ENCODE measurements at places on chromosomes 6 and 20.
A peak's percentile ranks its signal among the peaks of the same experiment; 100 is the strongest.

GRCh38 chr6:156150391-156150790, 626.8 kb upstream of the ARID1B start:
- DNase-seq = no peak

DNA sequence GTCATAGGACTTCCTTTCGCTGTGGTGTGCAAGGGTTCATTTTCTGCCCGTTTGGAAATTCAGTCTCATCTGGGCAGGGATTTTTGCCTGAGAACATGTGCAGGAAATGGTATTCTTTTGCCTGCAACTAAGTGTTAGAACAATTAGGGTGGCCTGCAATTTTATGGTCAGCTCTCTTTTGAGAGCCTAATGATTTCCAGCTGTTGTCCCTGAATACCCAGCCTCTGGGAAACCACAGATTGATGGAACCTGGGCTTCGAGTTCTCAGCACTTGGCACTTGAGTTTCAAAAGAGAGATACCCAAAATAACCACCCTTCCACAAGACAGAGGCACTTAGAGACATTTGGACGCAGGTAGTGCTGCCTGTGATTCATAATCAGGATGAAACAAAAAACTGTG, 217.2 kb upstream of the FOXA2 start:
- DNase-seq = no peak

DNA sequence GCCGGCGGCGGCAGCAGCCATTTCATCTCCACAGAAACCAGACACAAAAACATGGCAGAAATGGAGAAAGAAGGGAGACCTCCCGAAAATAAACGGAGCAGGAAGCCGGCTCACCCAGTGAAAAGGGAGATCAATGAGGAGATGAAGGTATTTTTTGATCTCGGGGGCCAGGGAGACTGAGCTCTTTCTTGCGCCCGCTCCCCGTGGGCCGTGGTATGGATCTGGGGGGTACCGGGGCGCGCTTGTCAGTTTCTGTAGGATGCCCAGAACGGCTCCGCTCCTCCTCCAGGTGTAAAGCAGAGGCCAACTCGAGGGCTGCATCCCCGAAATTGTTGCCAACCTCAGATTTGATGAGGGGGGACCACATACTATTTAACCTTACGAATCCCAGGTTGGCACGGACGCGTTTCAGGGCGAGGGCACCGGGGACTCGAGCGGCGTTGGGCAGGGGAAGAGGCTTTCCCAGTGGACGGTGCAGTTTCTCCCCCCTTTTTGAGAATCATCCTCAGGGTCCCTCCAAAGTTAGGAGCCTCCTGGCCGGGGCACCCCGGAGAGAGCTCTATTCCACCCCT, 735 bp downstream of the SOBP start:
- DNase-seq = no peak

GRCh38 chr6:15449011-15449410, 203.1 kb downstream of the JARID2 start:
- DNase-seq = no peak

GRCh38 chr20:51889466-51889865, 87.1 kb upstream of the SALL4 start:
- no peak for DNase-seq

DNA sequence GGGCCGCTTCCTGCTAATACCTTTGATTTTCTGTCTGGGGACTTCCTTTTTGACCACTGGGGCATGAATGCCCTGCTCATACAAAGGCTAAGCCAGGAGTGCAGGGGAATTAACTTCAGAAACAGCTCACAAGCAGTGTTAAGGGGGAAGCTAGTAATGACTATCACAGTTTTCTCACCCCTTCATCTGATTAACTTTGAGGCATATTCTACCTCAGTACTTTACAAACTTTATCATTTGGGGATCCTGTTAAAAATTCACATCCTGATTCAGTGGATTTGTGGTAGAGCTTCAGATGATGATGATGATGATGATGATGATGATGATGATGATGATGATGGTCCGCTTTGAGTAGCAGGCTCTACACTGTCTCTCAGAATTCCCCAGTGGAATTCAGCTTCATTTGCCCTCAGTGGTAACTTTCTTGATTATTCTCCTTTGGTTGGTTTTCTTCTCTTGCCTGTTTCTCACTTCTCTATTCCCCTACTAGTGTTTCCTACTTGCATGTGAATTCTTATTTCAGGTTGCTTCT, 78.4 kb upstream of the TMEM170B start:
- no peak for DNase-seq

- no peak for DNase-seq
Observed at GRCh38 chr20:50589548-50590347, 79.6 kb downstream of the PTPN1 start.

- no peak for DNase-seq
Observed at GRCh38 chr6:147973806-147974205, 368.8 kb upstream of the SASH1 start.

DNA sequence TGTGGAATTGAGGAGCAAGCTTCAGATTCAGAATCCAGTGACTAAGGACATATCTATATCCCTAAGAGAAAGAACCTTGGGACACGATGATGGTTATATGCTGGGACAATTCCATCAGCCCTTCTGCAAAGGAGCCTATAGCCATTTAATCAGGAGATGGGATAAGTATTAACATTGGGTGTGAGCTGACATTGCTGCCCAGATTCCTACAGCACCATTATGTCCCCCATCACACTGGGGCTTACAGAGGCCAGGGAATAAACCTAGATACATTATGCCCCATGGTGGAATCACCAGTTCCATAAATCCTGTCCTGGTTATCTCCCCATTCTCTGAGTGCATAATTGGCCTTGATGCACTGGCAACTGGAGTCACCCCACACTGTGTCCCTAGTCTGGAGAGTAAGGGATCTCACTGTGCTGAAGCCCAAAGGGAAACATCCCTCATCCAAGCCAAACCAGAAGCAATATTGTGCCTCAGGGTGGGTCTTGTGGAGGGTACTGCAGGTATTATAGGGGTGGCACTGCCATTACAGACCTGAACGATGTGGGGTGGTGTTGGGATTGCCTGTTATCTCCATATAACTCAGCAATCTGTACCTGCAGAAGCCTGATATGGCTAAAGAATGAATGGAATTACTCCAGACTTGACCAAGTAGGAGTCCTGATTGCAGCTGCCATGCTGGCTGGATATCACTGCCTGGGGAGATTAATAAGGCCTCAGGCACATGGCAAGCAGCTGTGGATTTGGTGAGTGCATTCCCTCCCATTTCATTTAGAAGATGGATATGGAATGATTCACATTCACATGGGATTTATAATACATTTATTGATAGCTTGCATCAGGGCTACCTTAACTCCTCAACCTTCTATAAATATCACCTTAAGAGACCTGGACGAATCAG, 5.0 kb downstream of the HLA-A start:
- DNase-seq = no peak

- DNase-seq = no peak
Observed at GRCh38 chr6:89413006-89413400, 930 bp upstream of the RRAGD start.

DNA sequence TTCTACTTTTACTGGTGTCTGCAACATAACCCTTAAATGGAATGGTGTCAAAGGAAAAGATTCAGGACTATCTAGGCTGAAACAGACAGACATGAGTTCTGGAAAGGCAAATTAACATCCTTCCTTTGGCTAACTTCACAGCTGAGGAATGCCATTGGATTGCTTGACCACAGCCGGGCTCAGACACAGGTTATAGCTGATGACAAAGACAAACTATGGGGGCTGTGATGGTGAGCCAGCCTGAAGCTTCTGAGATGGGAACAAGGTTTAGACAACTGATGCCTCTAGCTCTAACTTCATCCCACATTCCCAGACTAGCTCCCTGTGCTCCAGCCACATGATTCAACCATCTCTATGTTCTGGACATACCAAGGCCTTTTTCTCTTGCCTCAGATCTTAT, 15.3 kb downstream of the POLR1C start:
- DNase-seq = no peak

DNA sequence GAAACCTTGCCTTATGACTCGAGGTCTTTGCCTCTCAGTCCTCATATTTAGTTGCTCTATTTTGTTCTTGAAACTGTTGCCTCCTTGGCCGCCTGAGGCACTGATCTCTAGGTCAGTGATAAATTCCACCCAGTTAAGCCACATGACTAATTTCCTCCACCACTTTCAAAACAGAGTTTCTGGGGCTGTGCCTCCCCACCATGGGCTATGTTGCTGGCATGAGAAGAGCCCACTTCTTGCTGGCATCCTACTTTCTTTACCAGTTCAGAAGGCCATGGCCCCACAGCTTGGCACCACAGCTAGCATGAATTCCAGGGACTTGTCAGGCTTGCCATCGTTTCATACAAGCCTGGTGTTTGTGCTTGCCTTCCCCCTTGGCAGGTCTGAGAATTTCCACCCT, 361.4 kb upstream of the JAG1 start:
- DNase-seq = no peak

DNA sequence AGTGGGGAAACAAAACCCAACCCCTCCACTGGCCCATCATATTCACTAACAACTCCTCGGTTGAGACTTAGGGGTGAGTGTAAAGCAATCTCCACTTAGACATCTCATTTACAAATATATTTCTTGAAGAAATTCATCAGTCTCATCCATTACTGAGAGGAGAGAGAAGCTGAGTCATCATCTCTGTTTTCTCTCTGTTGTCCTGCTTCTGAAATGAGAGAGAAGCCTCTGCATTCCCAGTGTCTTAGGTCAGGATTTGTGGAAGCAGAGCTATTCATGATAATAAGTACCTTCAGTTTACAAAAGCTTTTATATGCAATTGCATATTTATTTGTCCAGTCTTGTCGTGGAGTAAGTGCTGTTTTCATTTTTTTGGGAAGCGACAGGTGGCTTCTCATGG, 879 bp downstream of the MEP1A start:
- DNase-seq = no peak

GRCh38 chr6:15715851-15716250, 53.0 kb upstream of the DTNBP1 start:
- DNase-seq = no peak

- no peak for DNase-seq
Observed at GRCh38 chr6:156281266-156281665, 495.9 kb upstream of the ARID1B start.

GRCh38 chr6:71229477-71229876, 59.1 kb upstream of the OGFRL1 start:
- no peak for DNase-seq

- no peak for DNase-seq
Observed at GRCh38 chr20:50470264-50470858, 39.8 kb upstream of the PTPN1 start.

DNA sequence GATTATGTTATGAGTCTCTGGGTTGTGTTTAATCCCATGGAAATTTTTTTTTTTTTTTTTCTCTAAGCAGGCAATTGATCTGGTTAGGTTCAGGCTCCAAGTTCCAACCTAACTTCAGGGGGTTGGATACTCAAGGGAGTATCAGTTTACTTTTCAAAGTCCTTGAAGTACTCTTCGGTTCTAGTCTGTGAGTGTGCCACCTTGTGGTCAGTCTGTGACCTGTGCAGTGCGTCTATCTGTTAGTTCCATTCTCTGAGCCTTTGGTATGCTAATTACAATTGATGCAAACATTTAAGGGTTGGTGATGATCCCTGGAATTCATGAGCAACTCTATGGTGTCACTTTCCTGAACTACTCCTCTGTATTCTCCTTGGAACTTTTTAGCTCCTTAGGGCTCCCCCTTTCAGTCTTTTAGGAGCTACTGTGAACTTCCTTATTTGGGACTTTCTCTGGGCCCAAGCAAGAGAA, 342.0 kb downstream of the SOX4 start:
- no peak for DNase-seq

- DNase-seq = peak; percentile 88
Observed at GRCh38 chr6:108942556-108943492, 94.6 kb downstream of the ARMC2 start.

GRCh38 chr20:43458422-43458924, 777 bp downstream of the SRSF6 start:
- peak; percentile 53 for DNase-seq

GRCh38 chr6:6058054-6058444, 51.3 kb upstream of the NRN1 start:
- no peak for DNase-seq

DNA sequence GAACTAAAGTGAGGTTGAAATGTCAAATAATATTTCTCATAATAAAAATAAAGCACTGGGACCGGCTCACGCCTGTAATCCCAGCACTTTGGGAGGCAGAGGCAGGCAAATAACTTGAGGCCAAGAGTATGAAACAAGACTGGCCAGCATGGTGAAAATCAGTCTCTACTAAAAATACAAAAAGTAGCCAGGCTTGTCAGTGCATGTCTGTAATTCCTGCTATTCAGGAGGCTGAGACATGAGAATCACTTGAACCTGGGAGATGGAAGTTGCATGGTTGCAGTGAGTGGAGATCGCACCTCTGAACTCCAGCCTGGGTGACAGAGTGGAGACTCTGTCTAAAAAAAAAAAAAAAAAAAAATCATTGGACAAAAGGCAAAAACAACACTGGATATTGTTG, 38.4 kb upstream of the RSPO3 start:
- DNase-seq = no peak
